ENCODE measurements at places on chromosomes 6 and 20. TPM values are rescaled to one million over a fixed set of nuclear protein-coding genes. Genes with fewer than 3 reads are reported as not detected.

OPN5 gene
- not detected for total RNA-seq

FAM184A gene
- total RNA-seq, result 15.9 TPM

SLC2A10 gene
- 11.5 TPM for total RNA-seq

PNPLA1 gene
- 0.27 TPM for total RNA-seq

FITM2 gene
- total RNA-seq, result 9.3 TPM

DNAH8 gene
- total RNA-seq, result 0.03 TPM

RBM38 gene
- 15.5 TPM for total RNA-seq

GGTLC1 gene
- total RNA-seq, result 57.2 TPM

SRXN1 gene
- total RNA-seq, result 32.0 TPM

TMEM217 gene
- total RNA-seq, result 1.1 TPM

KCNB1 gene
- total RNA-seq, result 0.53 TPM

TCP11 gene
- not detected for total RNA-seq

BMP5 gene
- total RNA-seq, result 13.3 TPM

DNA sequence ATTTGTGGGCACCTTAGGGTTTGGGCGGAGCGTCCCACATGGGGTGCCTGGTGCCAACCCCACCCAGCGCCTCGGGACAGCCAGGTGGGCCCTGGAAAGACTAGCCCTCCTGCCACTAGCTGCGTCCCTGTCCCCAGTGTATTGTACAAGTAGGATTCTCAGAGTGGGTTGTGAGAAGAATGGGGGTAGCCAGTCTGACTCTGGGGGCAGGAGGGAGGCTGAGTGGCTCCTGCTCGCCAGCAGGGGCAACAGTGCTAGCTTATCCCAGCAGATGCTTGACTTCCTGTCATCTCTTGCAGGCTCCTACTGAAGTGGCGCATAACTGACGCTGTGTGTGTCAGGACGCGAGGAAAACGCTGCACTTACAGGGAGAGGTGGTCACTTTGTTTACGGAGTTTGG, 9.3 kb downstream of the PSMA7 start:
- H3K4me1 ChIP-seq, result peaks cover 40% of the 10 kb centered on the region
- H3K27me3 ChIP-seq, result no peaks in the 10 kb centered on the region
- H3K4me3 ChIP-seq, result no peak overlapping the region

GRCh38 chr6:125714441-125715090, 34.9 kb upstream of the HEY2 start:
- H3K27me3 ChIP-seq, result no peaks in the 10 kb centered on the region
- H3K4me3 ChIP-seq, result no peak overlapping the region
- no peaks in the 10 kb centered on the region for H3K36me3 ChIP-seq
- DNase-seq, result no peak

DNA sequence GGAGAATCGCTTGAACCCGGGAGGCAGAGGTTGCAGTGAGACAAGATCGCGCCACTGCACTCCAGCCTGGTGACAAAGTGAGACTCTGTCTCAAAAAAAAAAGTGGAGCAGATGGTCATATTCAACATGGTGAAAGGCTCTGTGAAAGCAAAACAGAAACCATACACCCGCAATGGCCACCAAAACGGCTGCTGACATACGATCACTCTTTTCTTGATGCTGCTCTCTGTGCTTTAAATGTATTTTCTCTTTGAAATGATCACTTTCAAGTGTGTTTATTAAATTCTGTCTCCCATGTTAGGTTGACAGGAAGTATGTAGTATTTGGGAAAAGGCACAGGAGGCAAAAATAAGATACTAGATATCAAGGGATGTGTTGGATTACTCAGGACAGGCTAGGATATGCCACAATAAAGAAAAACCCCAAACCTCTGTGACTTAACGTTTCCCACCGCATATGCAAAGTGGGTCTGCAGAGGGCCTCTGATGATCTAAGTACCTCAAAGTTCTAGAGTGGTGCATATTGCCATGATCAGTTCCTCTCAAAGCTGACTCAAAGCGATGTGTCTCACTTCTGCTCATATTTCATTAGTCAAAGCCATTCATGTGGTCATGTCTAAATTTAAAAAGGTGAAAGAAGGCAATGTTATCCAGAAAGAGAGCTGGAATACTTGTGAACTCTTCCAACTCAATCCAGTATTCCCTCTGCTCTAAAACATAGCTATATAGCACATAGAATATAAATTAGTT, 155.1 kb upstream of the SOX4 start:
- H3K27ac ChIP-seq, result no peak overlapping the region
- H3K27me3 ChIP-seq, result no peaks in the 10 kb centered on the region

DNA sequence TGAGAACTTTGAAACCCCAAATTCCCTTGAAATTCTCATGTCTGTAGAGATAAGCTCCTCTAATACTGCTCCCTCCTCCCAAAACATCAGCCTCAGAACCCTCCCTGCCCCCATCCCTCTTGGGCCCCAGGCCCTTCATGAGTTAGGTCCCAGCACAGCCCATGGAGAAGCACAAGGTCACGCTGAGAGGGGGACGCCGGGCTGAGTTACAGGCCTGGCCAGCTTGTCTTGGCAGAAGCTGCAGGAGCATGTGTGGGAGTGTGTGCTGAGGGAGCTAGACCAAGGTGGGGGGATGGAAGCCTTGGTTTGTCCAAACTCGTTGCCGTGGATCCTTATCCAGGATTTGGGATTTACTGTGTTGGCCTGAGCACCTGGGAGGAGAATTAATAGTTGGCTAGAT, 8.5 kb upstream of the PTCRA start:
- H3K4me1 ChIP-seq, result peaks cover 10% of the 10 kb centered on the region
- no peak overlapping the region for H3K4me3 ChIP-seq
- no peak for DNase-seq
- no peaks in the 10 kb centered on the region for H3K36me3 ChIP-seq
- H3K27me3 ChIP-seq, result peaks cover 10% of the 10 kb centered on the region

DNA sequence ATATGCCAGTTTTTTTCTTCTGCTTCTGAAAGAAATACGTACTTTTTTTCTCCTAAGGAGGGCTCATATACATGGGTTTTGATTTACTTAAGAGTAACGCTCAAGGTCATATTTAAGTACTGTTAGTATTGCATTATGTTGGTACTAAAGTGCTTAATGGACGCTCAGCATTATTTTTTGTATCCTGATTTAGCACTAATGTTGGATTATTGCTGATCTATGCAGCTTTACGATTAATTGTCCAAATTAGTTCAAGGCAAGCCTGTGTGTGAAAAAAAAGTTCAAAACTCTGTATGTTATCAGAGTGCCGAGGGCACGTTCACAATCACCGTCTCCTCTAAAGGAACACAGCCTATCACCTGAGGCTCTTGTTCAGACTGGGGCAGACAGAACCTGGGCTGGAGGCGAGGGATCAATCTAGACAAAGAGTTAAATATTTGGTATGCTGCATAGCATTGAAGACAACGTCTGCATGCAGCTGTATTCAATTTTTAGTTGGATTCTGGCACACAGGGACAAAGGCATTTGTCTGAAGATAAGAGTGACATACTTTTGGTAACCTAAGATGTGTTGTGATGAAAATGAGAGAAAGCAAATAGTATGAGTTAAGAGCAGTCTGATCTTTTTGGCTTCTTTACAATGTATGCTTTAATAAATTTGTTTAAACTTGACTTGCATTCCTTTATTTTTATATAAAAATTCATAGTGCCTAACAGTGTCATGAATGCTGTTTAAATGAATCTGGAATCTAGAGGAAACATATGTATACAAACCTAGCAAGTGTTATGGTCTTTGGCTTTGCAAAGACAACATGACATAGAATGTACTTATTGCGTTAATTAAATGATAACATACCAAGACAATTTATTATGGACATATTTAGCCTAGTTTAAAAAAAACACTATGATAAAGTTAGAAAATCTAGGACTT, 341.2 kb downstream of the SAMD5 start:
- no peak for DNase-seq
- H3K4me1 ChIP-seq, result no peaks in the 10 kb centered on the region
- H3K36me3 ChIP-seq, result no peaks in the 10 kb centered on the region
- no peak overlapping the region for H3K27ac ChIP-seq
- H3K4me3 ChIP-seq, result no peak overlapping the region

GRCh38 chr6:130513770-130514169, 148.0 kb downstream of the TMEM200A start:
- DNase-seq, result no peak
- H3K27ac ChIP-seq, result no peak overlapping the region

DNA sequence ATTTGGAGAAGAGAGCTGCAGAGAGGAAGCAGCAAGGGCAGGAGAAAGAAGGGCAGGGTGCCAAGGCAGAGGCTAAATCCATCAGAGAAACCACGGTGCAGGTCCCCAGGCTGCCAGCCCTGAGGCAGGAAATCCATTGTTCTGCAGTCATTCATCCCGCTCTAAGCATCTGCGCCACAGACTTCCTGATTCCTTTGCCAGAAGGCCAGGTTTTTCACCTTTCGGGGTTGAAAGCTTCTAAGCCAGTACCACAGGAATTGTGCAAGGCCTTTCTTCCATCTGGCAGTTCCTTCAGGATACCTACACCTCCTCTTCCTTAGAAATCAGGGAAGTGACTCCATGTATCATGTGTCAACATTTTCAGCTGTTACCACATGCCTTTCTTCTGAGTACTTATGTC, 45.6 kb downstream of the ADGRF5 start:
- peaks cover 7% of the 10 kb centered on the region for H3K4me1 ChIP-seq
- H3K4me3 ChIP-seq, result no peak overlapping the region
- no peak overlapping the region for H3K27ac ChIP-seq
- peaks cover 82% of the 10 kb centered on the region for H3K36me3 ChIP-seq

GRCh38 chr6:150631283-150631983, 31.7 kb downstream of the PLEKHG1 start:
- no peaks in the 10 kb centered on the region for H3K27me3 ChIP-seq
- no peak overlapping the region for H3K27ac ChIP-seq
- H3K36me3 ChIP-seq, result no peaks in the 10 kb centered on the region
- no peak overlapping the region for H3K4me3 ChIP-seq
- DNase-seq, result no peak

DNA sequence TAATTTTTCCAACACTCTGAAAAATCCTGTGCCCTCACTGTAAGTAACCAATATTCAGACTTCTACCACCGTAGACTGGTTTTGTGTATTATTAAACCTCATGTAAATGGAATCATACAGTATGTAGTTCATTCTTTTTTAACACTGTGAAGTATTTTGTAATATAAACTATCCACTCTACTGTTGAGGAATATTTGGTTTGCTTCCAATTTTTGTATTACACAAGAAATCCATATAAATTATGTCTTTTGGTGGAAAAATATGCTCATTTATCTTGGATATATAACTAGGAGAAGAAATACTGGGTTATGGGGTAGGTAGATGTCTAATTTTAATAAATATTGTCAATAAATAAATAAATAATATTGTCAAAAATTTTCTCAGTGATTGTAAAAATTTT, 116.8 kb downstream of the CHD6 start:
- H3K4me3 ChIP-seq, result no peak overlapping the region
- H3K27ac ChIP-seq, result no peak overlapping the region
- no peaks in the 10 kb centered on the region for H3K27me3 ChIP-seq
- no peak for DNase-seq
- H3K36me3 ChIP-seq, result peaks cover 21% of the 10 kb centered on the region
- H3K4me1 ChIP-seq, result no peaks in the 10 kb centered on the region

- peak; percentile 61 for DNase-seq
- peak overlapping the region; percentile 47 for H3K27ac ChIP-seq
- no peak overlapping the region for H3K4me3 ChIP-seq
These were observed 38.6 kb upstream of the GGTLC1 start for GRCh38 chr20:24027229-24027628.

- H3K27me3 ChIP-seq, result no peaks in the 10 kb centered on the region
- no peak overlapping the region for H3K4me3 ChIP-seq
- H3K27ac ChIP-seq, result no peak overlapping the region
- no peaks in the 10 kb centered on the region for H3K36me3 ChIP-seq
- DNase-seq, result no peak
These were observed 187.7 kb downstream of the NFATC2 start for GRCh38 chr20:51354769-51355319.

GRCh38 chr6:143675946-143676345, 1.8 kb upstream of the PHACTR2 start:
- H3K4me1 ChIP-seq, result peaks cover 42% of the 10 kb centered on the region
- DNase-seq, result no peak
- no peaks in the 10 kb centered on the region for H3K27me3 ChIP-seq
- peak overlapping the region; percentile 20 for H3K27ac ChIP-seq

- peaks cover 6% of the 10 kb centered on the region for H3K4me1 ChIP-seq
- no peak overlapping the region for H3K4me3 ChIP-seq
- peaks cover 84% of the 10 kb centered on the region for H3K36me3 ChIP-seq
- H3K27me3 ChIP-seq, result no peaks in the 10 kb centered on the region
These were observed 13.0 kb downstream of the RPRD1B start for GRCh38 chr20:38046572-38046971.

- H3K4me1 ChIP-seq, result peaks cover 6% of the 10 kb centered on the region
- H3K27me3 ChIP-seq, result peaks cover 15% of the 10 kb centered on the region
- H3K36me3 ChIP-seq, result no peaks in the 10 kb centered on the region
- no peak overlapping the region for H3K4me3 ChIP-seq
- H3K27ac ChIP-seq, result no peak overlapping the region
- no peak for DNase-seq
These were observed 73.4 kb upstream of the FRMD1 start for GRCh38 chr6:168152306-168152963.

- H3K4me3 ChIP-seq, result no peak overlapping the region
- no peak for DNase-seq
- peak overlapping the region; percentile 73 for H3K27ac ChIP-seq
- H3K36me3 ChIP-seq, result no peaks in the 10 kb centered on the region
- H3K4me1 ChIP-seq, result peaks cover 7% of the 10 kb centered on the region
- no peaks in the 10 kb centered on the region for H3K27me3 ChIP-seq
These were observed 88.1 kb downstream of the RSPH3 start for GRCh38 chr6:158911746-158912480.

- DNase-seq, result no peak
- peaks cover 7% of the 10 kb centered on the region for H3K27me3 ChIP-seq
- no peak overlapping the region for H3K27ac ChIP-seq
- no peaks in the 10 kb centered on the region for H3K36me3 ChIP-seq
- H3K4me1 ChIP-seq, result no peaks in the 10 kb centered on the region
- no peak overlapping the region for H3K4me3 ChIP-seq
These were observed 35.8 kb upstream of the YWHAB start for GRCh38 chr20:44849703-44850102.

- no peak for DNase-seq
- no peak overlapping the region for H3K27ac ChIP-seq
- no peaks in the 10 kb centered on the region for H3K36me3 ChIP-seq
These were observed 11.1 kb upstream of the KIAA1755 start for GRCh38 chr20:38271608-38272120.

DNA sequence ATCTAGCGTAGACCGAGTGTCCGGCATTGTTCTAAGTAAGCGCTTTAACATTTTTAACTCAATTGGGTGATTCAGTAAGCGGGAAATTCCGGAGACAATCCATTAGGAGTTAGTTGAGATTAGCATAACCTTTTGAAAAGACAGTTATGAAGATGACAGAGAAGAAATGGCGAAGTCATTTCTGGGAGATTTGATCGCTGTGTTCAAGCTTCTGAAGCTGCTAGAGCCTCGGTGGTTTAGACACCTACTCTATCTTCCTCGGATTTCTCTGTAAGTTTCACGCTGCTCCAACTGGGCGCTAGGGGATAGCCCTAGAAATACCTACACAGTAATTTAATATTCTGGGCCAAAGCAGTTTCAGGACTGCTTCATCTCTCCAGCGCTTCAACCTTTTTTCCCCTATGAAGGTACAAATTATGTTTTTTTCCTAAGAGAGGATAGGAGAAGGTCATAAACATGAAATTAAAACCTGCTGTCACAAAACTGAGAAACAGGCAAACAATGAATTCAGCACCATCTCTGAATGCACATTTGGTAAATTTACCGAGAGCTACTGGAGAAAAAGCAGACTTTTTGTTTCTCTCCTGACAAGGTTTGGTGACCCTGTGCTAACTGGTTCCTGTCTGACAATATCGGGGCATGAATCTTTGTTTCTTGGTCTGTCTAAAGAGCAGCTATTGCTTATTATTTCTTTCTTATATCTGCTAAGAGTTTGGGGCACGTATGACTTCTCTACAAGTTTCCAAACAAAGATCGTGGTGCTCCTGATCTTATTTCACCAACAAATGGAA, 22.4 kb downstream of the ZNF311 start:
- peak overlapping the region; percentile 65 for H3K4me3 ChIP-seq
- H3K27me3 ChIP-seq, result peaks cover 7% of the 10 kb centered on the region
- no peaks in the 10 kb centered on the region for H3K36me3 ChIP-seq
- peaks cover 17% of the 10 kb centered on the region for H3K4me1 ChIP-seq

Measured in lower lobe of right lung (tissue), 2 donors.